ENCODE measurements at places on chromosomes 6 and 20.

DNA sequence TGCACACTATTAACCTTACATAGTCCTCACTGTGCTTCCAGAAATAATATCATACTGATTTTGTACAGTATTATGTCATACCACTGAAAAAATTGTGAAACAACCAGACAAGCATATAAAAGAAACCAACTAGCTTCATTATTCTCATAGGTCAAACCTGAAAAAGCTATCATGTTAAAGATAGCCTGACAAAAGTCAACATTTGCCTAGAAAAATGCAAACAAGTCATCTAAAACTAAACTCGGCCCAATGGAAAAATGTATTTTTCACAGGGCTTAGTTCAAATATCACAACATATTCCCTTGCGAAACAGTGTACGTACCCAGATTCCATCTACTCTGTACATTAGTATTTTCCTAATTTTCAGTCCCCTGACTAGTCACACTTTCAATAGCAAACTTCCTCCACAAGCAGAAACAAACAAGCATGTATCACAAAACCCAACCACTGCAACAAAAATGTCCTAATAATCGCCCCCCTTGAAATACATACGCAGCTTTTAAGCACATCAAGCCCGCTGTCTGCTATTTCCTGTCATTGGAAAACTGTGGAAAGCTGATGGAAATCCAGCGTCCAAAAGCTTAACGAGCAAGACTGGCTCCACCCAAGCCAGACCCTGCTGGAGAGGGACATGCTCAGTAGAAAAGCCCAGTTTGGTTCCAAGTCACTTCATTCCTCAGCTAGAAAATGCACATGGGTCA is 93.1 kb downstream of the EPB41L2 start:
- no peak for DNase-seq

DNA sequence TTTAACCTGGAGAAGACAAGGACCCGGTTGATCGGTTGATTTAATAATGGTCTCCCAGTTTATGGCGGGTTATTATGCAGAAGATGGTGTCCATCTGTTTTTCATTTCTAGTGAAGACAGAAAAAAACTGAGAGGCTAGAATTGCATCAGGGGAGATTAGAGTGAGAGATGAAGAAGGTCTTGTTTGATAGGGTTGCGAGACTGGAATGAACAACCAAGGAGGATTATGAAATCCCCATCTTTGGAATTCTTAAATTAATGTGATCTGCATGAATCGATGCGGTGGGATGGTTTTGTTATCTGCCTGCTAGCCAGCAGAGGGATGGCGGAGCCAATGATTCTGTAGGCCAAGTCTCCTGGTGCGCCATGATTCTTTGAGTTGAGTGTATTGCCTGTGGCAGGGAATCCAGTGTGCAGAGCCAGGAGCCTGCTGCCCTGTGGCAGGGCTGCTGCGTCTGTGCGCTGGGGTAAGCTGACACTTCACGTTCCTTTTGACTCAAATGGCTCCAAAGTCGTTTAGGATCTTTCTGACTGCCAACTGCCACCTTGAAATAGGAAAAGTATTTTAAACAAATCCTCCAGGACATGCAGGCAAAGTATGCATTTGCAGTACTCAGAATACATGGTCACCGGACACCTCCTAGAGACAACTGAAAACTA is 200.1 kb downstream of the CLIC5 start:
- DNase-seq, result no peak

DNA sequence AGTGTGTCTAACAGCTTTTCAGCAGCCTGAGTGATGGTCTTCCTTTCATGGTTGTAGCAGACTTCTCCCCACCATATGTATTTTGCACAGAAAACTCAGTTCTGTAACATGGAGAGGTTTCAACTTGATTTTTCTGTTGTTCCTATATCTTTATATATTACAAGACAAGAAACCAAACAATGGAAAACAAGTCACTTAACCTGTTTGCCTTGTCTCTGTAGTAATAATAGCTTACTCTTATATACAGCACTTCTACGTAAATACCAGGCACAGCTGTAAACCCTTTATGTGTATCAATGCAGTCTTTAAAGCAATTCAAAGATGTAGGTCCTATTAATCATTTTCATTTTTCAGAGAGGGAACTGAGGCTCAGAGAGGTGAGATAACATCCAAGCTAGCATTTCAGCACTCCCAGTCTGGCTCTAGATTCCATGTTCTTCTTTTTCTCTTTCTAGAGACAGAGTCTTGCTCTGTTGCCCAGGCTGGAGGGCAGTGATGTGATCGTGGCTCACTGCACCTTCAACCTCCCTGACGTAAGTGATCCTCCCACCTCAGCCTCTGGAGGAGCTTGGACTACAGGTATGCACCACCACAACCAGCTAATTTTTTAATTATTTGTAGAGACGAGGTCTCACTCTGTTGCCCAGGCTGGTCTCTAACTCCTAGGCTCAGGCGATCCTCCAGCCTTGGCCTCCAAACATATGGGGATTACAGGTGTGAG is 90.4 kb downstream of the DTNBP1 start:
- no peak for DNase-seq

DNA sequence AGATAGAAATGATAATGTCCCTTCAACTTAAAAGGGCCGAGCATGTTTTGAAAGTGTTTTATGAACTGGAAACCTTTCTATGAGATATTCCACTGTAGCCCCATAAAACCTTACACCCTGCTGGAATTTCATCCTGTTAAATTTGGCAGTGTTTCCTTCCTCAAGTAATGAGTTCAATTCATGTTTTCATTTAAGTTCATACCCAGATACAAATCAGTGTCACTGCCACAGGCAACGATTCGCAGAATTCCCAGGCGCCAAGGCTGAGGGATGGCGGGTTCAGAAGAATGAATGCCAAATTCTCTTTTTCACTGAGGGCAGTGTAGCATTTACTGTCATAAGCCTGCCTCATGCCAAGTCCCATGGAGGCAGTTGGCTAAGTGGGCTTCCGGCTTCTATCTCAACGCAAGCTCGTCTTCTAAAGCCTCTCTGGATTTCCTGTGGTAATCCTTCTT is 511.8 kb upstream of the ID4 start:
- no peak for DNase-seq

DNA sequence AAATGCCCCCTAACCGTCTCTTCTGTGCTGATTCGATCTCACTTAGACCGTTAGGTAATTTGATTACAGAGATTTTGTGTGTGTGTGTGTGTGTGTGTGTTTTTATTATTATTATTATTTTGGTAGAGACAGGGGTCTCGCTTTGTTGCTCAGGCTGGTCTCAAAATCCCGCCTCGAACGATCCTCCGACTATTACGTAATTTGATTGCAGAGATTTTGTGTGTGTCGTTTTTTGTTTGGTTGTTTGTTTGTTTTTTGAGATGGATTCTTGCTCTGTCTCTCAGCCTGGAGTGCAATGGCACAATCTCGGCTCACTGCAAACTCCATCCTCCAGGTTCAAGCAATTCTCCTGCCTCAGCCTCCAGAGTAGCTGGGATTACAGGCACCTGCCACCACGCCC is 28.3 kb downstream of the FOXF2 start:
- DNase-seq, result no peak

DNA sequence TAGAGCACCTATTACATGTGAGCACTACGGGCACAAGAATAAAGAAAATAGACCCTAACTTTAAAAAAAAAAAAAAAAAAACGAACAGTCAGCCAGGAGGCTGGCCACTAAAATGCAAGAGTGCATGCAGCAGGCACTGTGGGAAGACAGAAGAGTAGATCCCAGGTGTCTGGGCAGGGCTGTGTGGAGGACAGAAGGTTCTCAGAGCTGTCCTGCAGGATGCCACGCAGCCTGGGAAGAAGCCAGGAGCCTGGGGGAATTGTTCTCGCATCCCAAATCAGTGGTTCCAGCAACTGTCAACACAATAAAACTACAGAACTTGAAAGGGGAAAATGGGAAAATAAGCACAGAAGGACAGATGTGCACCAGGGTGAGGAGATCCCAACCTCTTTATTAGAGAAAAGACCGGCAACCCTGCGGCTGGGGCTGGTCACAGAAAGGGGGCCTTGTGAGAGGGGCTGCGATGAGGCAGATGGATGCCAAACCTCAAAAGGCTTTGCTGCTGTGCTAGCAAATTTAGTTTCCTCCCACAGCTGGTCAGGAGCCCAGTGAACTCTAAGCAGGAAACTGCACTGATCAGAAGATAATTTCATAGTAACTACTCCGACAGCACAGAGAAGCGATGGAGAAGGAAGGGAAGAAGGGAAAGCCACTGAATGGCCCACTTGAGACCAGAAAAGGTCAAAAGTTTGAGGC is 30.9 kb downstream of the MAP3K5 start:
- no peak for DNase-seq

GRCh38 chr6:139135578-139136545 is 982 bp downstream of the HECA start:
- DNase-seq, result no peak

GRCh38 chr6:17271628-17272027 is 9.5 kb upstream of the RBM24 start:
- DNase-seq, result no peak

DNA sequence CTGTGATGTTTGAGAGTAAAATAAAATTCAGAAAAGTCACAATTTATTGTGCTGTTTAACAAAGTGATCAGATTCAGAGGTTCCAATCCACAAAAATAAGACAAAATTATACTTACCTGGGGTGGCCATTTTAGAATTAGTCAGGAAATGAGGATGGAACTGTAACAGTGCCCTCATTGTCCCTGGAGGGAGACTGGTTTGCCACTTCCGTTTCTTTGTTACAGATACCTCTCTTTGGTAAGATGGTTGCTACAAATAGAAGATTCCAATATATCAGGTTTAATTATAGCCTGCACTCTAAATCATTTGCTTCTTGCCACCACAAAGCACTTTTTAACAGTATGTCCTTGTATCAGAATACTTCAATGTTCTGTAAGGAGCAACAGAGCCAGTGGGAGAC is 95.6 kb downstream of the CTNNBL1 start:
- DNase-seq, result no peak

DNA sequence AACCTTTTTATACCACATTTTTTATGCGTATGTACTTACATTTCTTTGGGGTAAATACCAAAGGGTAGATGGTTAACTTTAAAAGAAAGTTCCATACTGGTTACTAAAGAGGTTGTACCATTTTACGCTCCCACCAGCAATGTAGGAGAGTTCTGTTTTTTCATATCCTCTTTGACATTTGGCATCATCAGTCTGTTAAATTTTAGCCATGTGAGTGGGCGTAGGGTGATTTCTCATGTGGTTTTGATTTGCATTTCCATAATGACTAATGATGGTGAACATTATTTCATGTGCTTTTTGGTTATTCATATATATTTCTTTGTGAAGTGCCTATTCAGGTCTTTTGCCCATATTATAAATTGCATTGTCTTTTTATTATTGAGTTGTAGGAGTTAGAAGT is 194.2 kb downstream of the PRL start:
- DNase-seq, result no peak

DNA sequence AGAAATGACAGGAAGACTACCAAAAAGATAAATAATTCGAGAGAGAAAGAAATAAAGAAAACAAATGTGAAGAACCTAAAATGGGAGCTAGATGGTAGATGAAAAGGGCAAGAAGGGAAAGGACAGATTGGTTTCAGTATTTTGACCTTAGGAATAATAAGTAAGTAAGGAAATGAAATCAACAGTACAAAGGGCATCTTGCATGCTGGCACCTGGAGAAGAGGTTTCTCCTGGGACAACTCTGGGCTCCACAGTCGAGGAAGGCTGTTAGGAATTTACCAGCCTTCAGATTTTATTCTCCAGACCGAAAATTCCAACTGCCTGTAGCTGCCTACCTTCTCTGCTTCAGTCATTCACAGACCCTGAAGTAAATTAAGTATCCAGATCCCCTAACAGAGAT is 80.5 kb downstream of the SMLR1 start:
- DNase-seq, result no peak

DNA sequence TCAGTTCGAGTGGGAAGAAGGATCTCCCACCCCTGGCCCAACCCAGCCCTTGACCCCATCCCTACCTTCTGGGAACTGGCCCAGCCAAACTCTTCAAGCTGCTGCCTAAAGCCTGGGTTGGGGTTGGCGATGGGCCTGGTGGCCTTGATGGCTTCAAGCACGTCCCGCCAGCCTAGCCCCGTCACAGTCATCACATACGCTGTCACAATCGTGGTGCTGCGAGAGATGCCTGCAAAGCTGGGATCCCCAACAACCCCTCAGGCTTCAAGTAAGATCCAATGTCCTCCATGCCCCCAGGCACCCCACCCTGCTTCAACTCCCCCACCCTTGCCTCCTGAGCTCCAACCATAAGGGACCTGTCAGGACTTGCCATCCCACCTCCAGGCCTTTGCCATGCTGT is 7.8 kb downstream of the DUSP15 start:
- DNase-seq, result no peak

- DNase-seq, result no peak
Measured at GRCh38 chr6:116210316-116210715, 43.6 kb downstream of the TSPYL4 start.

GRCh38 chr6:63097222-63097621 is 114.0 kb upstream of the FKBP1C start:
- no peak for DNase-seq

DNA sequence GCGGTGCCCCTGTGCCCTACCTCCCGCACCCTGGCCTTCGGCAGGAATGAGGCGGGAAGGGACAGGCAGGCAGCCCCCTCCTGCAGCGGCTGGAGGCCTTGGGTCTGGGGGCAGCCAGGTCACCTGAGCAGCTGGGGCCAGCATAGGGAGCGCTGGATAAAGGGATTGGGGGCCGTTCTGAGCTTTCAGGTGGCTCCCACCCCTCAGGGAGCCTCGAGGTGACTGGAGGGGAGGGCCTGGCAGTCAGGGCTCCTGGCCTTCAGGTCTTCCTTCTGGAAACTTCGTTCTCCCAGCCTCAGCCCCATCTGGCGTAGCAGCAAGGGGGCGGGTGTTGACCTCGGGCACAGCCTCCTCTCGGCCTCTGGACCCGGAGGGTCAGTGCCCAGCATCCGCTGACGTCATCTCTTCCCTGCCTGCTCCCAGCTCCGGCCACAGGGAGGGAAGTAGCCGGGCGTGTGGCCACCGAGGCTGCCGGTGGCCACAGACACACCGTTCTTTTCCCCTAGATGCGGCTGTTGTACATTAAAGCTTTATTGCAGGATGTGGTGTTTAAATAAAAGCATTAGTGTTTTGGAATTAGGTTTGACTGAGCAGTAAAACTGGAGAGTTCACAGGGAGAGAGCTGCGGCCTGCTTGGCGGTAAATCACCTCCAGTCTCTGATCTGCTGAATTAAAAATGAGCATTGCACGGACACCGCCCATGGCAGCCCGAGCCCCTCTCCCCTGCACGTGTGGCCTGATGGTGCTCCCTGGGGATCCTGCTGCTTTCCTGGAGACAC is 80.0 kb upstream of the GATA5 start:
- DNase-seq, result no peak

GRCh38 chr20:32510601-32511357 is 74.4 kb downstream of the NOL4L start:
- DNase-seq, result no peak

- DNase-seq, result no peak
Measured at GRCh38 chr6:90382760-90383159, 86.1 kb upstream of the BACH2 start.

GRCh38 chr20:45051204-45052060 is 49.5 kb downstream of the KCNS1 start:
- no peak for DNase-seq
